ENCODE measurements at places on chromosomes 1 and 21.
A peak's percentile ranks its signal among the peaks of the same experiment; 100 is the strongest.

DNA sequence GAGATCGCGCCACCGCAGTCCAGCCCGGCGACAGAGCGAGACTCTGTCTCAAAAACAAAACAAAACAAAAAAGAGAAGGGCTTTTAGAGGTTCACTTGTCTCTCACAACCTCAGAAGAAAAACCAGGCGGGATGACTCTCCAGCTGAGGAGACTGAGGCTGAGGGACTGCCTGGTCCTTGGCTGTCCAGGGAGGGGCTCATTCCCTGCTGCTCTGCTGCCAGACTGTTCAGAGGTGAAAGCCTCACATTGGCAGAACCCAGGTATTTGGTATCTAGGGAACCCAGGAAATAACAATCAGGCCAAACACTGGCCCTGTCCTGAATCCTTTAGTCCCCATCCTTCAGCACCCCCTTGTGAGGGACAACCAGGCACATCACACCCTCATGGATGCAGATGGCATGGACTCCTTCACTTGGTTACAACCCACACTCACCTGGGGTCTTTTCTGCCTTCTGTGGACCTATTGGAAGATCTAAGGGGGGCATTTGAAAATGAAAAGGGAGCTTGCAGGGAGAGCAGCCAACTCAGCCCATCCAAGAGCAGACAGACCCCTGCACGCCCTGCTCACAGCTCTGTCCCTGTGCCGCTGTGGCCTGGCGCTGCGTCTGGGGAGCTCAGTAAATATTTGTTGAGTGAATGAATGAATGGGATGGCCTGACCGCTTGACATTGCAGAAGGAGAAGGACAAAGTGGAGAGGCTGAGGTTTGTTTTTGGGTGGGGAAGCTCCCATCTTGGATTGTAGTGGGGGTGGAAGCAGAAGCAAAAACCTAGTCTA is 33.4 kb downstream of the CD247 start:
- no peaks in the 10 kb centered on the region for H3K36me3 ChIP-seq
- no peaks in the 10 kb centered on the region for H3K27me3 ChIP-seq
- no peak overlapping the region for H3K27ac ChIP-seq
- DNase-seq = no peak
- H3K4me1 ChIP-seq = peaks cover 19% of the 10 kb centered on the region
- no peak overlapping the region for H3K4me3 ChIP-seq

DNA sequence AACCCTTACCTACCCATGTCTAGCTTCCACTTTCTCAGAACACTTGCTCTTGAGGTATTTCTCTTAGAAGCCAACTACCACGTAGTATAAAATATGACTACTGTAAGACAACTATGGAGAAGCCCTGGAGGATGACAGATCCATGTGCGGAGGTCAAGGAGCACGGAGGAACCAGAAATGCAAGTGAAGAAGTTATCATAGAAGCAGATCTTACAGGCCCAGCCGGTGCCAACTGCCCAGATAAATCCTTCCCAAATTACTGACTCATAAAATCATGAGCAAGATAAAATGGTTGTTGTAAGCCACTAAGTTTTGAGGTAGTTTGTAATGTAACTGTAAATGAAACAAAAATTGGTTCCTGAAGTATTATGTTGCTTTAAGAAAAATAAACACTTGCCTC is 12.6 kb downstream of the GTF2B start:
- no peaks in the 10 kb centered on the region for H3K4me1 ChIP-seq
- no peak overlapping the region for H3K4me3 ChIP-seq
- no peaks in the 10 kb centered on the region for H3K27me3 ChIP-seq

GRCh38 chr1:200302921-200303290 is 106.9 kb downstream of the ZNF281 start:
- no peak overlapping the region for H3K27ac ChIP-seq
- peak; percentile 50 for DNase-seq
- H3K4me3 ChIP-seq = peak overlapping the region; percentile 61
- peaks cover 35% of the 10 kb centered on the region for H3K27me3 ChIP-seq
- H3K36me3 ChIP-seq = no peaks in the 10 kb centered on the region
- H3K4me1 ChIP-seq = peaks cover 33% of the 10 kb centered on the region

DNA sequence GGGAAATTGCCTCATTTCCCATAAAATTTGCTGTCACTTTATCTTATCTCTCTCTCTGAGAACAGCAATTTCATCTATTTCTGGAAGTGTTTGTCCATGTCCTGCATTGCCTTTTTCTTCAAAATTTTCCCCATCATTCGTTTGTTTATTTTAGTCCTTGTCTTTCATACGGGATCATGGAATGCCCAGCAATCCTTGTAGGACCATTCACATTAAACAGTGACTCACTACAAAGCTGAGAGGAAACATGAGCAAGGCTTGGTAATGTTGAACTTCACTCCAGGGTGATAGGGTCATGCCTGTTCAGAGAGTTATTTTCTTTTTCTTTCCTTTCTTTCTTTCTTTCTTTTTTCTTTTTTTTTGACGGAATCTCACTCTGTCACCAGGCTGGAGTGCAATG is 32.2 kb upstream of the HNRNPU start:
- DNase-seq = no peak
- H3K4me3 ChIP-seq = no peak overlapping the region
- H3K4me1 ChIP-seq = peaks cover 9% of the 10 kb centered on the region

GRCh38 chr1:7811476-7811875 is 27.4 kb downstream of the PER3 start:
- H3K27me3 ChIP-seq = no peaks in the 10 kb centered on the region
- H3K4me1 ChIP-seq = no peaks in the 10 kb centered on the region
- H3K27ac ChIP-seq = no peak overlapping the region

DNA sequence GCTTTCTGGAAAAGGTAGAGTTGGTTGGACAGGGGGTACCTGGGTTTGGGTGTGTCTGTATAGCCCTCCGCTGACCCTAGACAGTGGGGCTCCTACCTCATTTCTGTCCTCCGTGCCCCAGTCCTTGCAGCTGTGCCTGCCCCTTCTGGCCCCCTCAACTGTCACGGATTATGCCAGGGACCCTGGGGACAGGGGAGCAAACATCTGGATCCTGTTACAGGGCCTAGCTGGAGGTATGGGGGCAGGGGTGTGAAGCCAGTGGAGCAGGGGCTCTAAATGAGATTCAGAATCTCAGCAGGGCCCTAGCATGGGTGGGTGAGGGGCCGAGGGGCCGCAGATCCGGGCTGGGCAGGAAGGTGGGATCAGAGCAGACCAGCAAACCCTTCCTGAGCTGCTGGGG is 81.0 kb downstream of the TAS1R2 start:
- no peak overlapping the region for H3K4me3 ChIP-seq
- peaks cover 5% of the 10 kb centered on the region for H3K4me1 ChIP-seq
- H3K27ac ChIP-seq = no peak overlapping the region
- H3K36me3 ChIP-seq = no peaks in the 10 kb centered on the region
- peaks cover under 1% of the 10 kb centered on the region for H3K27me3 ChIP-seq

DNA sequence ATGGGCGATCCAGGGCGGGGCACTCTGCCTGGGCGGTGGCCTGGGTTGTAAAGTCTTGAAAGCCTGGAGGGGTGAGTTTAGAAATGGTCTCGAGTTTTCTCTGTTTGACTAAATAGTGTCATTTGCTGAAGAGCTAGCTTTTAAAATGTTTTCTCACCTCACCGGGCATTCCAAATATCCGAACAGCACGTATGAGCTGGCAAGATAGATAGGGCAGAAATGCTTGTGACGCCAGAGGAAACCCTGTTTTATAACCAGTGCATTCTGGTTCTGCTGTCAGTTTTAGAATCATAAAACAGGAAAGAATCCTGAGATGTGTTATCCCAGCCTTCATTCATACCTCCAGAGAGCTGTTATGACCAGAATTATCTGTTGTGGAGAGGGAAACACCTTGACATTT is 725 bp downstream of the RTCA start:
- peak overlapping the region; percentile 92 for H3K4me3 ChIP-seq
- H3K27me3 ChIP-seq = no peaks in the 10 kb centered on the region
- H3K4me1 ChIP-seq = peaks cover 6% of the 10 kb centered on the region
- DNase-seq = no peak

GRCh38 chr21:45542667-45543370 is 579 bp upstream of the SLC19A1 start:
- no peaks in the 10 kb centered on the region for H3K27me3 ChIP-seq
- H3K36me3 ChIP-seq = no peaks in the 10 kb centered on the region
- peak overlapping the region; percentile 64 for H3K4me3 ChIP-seq
- DNase-seq = peak; percentile 59
- no peak overlapping the region for H3K27ac ChIP-seq
- H3K4me1 ChIP-seq = no peaks in the 10 kb centered on the region

All from GM23338 (cell line).